ENCODE measurements at places on chromosomes 12 and 14.

GRCh38 chr14:100391724-100392123, 68.6 kb downstream of the SLC25A47 start:
- DNase-seq, result no peak

GRCh38 chr12:54929998-54930397, 54.6 kb downstream of the TESPA1 start:
- no peak for DNase-seq

- no peak for DNase-seq
Measured at GRCh38 chr14:68343534-68344118, 449.2 kb downstream of the ZFP36L1 start.

DNA sequence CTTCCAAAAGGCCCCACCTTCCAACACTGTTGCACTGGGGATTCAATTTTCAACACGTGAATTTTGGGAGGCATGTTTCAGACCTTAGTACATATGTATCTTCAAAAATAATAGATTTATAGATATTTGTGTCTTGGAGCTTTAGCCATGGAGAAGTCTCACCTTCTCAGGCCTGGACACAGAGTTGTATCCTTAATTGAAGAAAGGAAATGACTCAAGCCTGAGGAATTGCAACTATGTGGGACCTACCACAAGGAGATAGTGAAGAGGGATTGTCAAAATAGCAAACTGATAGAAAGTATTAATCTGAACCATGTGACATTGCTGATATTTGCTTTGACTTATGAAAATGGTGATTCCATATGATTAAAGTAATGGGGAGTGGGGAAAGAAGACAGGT, 89.8 kb downstream of the ACSS3 start:
- DNase-seq, result no peak

DNA sequence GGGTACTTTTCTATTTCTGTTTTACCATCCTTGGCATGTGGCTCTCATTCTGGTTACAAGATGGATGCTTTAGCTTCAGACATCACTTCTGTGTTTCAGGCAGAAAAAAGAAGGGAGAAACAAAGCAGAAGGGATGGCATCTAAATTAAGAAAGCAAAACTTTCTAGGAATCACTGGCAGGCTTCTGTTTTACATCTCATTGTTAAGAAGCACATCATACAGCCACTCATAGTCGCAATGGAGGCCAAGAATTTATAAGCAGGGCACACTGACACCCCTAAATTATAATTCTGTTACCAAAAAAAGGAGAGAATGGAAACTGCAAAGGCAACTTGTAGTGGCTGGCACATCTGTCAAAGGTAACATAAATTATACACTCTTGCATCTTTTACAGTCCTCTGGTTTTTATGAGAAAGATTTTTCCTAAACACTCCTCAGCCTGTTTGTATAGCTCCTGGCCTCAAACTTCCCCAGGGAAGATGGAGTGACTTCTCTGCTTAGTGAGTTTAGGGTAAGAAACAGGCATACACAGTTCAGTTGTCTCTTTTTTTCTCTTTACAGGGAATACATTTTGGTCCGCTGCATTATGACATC, 22.0 kb upstream of the LEMD3 start:
- no peak for DNase-seq

DNA sequence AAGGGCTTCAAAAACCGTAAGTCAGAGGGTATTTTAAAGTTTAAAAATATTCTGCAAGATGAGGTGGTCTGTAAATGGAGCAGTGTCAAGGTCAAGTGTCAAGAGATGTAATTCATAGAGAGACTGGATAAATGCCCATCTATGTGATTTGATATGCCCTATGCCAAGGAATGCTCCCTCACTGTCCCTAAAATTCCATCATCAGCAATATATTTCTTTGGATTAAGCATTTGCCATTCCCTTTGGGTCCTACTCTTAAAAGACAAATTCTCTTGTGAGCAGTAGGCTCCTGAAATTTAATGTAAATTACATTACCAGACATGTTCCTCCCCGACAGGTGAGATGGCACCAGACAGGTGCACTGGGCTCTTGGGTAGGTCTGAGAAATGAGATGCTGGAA, 16.0 kb upstream of the FOS start:
- DNase-seq, result no peak
